ENCODE measurements at places on chromosomes 11 and 22.

GRCh38 chr11:19311308-19312030 is 70.7 kb upstream of the E2F8 start:
- DNase-seq, result peak; percentile 12

DNA sequence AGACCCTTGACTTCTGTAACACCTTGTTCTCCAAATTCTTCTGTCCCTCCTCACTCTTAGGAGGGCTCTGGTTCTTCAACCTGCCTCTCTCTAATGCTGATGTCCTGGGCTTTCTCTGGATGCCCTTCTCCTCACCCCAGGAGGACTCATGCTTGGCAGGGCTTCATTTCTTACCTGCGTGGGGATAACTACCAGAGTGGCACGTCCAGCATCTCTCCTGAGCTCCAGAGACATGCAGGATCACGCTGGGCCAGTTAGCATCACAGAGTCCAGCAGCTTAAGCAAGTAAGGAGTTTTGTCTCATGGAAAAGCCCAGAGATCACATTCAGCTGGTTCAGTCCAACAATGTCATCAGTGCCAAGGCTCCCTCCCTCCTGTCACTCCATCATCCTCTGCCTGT is 36.4 kb downstream of the RTL6 start:
- DNase-seq, result no peak

DNA sequence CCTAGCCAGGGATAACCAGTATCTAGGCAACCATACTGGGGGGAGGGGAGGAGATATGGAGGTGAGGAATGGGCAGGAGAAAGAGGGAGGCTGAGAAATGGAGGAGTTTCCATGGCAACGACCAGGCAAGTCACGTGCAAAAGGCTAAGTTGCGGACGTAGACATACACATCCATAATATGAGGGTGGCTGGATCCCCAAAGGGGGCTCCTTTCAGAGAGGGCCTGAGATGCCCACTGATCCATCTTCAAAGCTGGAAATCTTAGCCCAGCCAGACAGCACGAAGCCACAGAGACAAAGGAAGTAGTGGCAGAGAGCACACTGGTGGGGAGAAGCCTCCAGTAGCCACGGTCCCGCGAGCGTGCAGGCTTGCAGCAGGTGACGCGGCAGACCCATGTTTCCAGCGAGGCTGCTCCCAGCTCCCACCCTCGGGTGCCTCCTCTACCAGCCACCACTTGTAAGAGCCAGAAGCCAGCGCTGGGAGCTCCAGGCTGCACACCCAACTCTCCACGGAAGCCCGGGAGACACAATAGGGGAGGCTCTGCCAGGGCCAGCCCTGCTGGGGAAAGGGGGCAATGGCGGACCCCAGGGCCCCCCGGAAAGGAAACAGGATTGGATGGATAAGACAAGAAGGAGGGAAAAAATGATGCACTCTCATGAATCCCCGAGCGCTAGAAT is 938 bp downstream of the FXYD6 start:
- no peak for DNase-seq

GRCh38 chr22:27669798-27670599 is 131.6 kb downstream of the MN1 start:
- no peak for DNase-seq

DNA sequence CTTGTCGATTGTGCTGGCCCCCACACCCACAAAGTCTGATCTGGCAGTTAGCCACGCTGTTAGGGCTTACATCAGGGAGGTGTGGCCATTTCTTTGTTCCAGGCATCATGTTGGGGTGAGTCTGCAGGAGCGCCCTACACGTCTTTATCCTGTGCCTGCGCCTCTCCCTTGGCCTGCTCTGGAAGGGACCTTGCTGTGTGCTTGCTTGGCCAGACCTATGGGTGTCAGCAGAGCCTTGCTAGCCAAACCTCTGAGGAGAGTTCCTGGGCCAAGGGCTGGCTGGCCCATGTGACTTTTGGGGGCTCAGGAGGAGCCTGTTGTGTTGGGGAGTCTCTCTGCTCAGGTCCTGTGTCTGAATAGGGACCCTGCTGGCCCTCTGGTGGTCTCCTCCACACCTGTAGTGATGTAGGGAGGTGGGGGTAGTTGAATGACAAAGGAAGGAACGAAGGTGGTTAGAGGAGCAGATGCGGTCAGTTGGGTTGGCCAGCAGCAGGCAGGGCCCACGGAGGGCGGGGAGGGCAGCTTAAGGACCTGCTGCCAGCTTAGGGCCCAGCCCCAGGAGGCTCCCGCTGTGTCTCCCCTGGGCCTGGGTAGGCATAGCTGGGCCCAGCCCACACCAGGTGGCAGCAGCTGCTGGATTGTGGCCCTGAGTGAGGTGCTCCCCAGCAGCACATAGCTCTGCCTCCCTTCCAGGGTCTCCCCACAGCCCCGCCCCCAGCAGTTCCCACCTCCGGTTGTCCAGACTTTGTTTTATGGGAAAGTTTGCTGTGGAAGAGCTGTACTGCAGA is 7.9 kb downstream of the PPIL2 start:
- no peak for DNase-seq

GRCh38 chr11:68872216-68873003 is 30.7 kb upstream of the CPT1A start:
- DNase-seq, result no peak

- no peak for DNase-seq
Observed at GRCh38 chr22:32996702-32997101, 61.5 kb downstream of the SYN3 start.

- no peak for DNase-seq
Observed at GRCh38 chr11:107017433-107018218, 650 bp downstream of the GUCY1A2 start.

DNA sequence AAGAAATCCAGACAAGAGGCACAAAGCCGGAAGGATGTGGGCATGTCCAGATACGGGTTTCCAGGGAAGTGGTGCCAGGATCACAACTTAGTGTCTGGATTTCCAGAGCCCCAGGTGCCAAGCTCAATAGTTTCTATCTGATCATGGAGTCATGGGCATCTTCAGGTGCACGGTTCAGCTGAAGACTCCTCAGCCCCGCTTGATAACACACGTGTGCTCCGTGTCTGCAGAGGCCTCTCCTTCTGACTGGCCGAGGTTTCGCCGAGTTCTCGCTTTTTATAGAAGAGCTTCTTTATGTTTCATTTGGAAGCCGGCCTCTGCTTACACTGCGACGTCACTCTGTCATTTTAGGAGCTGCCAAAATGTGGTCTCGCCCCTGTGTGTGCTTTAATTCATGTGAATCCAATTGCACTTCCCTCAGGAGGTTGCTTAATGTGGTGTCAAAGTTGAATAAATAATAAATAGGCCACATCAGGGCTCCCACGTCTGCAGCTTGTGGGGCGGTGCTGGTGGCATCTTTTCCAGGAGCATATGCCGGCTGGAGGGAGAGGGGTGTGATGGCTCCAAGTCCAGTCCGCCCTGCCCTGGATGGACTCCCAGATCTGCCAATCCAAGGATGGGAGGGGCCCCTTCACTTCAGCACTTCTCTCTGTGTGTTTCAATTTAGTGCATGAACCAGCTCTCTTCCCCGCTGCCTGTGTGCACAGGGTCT is 1410.8 kb downstream of the TBC1D22A start:
- no peak for DNase-seq

DNA sequence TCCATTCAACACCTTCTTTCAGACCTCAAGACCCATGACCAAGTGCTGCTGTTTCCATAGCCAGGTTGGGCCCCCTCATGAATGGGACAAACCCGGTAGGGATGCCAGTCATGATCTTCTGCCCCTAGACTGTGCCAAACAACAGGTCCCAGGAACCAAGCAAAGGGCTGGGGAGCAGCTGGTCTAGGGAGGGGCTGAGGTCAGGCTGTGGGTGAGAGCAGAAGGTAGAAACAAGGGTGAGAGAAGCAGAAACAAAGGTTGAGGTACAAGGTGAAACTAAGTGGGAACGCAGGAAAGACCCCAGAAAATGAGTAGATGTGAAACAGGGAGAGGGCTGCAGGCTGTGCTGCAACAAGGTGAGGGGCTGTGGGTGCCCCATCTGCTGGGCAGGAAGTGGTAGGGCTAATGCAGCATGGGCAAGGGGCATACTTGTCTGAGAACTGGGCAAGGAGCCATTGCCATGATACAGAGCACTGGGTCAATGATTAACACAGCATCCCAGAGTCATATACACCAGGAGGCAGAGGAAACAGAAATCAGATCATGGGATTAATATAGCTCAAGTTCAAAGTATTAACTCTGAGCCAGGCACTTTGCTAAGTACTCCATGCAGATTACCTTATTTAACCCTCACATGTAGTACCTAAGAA is 45.9 kb downstream of the SLC1A2 start:
- DNase-seq, result no peak

- DNase-seq, result no peak
Observed at GRCh38 chr11:32561835-32562234, 21.8 kb upstream of the EIF3M start.

DNA sequence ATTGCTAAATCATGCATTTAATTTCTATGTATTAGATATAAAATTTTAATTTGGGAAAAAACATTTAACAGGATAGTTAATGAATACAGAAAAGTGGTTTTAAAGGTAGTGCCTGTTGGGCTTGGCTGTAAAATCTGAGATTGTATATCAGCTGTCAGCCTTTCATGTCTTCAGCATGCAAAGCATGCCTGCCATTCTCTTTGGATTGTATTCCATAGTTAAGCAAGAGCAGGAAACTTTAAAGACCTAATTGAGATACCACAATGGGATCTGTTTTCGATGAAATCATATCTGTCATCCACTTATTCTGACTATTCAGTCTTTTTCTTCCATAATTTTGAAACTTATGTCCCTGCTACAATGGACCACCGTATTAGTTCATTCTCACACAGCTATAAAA is 451.0 kb upstream of the DDI1 start:
- DNase-seq, result no peak

DNA sequence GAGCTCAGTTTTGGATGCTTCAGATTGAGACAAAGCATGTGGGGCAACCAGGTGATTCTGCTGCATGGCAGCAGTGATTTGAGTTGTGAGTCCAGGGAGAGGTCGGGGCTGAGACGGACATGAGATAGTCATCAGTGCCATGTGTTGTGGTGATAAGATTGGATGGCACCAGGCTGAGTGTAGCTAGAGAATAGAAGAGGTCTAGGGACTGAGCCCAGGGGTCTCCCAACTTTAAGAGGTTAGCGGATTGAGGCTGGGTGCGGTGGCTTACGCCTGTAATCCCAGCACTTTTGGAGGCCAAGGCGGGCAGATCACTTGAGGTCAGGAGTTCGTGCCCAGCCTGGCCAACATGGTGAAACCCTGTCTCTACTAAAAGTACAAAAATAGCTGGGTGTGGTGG is 6.3 kb upstream of the CTSD start:
- DNase-seq, result no peak

GRCh38 chr11:61967924-61968757 is 707 bp upstream of the FTH1 start:
- DNase-seq, result no peak

DNA sequence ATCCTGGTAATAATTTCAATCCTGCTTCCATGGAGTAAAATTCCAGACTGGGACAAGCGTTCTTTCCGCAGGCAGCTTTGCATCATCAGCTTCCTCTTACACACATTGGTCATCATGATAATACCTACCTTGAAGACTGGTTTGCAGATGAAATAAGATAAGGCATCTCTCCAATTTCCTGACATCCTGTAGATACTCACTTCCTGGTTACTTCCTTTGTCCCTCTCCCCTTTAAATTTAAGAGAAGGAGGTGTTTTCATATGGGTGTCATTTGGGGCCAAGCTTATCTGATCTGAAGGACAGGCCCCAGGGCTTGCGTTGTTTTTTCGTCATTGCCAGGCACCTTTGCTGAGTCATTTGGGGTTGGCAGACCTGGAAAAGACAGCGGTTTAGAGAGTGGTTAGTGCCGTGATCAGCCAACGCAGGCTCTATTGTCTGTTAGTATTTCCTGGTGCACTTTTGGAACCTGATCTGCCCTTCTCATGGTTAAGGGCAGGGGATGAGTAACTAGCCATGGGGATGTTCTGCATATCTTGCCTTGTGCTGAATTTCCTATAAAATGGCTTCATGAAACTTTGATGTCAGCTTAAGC is 24.1 kb downstream of the GRAMD1B start:
- peak; percentile 78 for DNase-seq

DNA sequence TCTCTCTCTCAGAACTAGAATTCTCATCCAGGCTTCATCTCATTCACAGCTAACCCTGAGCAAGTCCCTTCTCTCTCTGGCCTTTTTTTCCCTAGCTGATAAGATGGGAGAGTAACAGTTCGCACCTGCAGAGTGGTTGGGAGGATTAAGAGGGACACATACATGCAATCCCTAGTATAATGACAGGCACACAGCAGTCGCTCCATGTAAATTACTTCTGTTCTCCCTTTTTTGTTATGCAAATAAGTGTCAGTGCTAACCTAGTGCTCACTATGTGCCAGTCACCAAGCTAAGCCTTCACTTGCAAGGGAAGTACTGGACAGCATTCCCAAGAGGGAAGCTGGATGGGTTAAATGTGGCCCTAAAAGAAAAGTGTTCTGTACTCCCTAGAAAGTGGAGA is 63.4 kb downstream of the TENM4 start:
- no peak for DNase-seq

DNA sequence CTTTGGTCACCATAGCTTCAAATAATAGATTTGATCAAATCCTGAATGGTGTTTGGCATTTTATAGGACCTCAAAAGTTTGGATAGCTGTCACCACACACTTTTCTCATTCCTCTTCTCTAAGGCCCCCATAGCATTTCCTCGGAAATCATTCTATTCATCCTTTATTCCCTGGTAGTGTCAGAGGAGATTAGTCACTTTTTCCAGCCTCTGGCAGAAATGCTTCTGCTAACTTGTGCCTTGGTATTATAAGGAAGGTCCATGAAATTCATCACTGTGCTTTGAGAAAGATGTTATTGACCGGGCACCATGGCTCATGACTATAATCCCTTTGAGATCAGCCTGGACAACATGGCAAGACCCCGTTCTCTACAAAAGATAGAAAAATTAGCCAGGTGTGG is 19.7 kb upstream of the NUP160 start:
- DNase-seq, result no peak

DNA sequence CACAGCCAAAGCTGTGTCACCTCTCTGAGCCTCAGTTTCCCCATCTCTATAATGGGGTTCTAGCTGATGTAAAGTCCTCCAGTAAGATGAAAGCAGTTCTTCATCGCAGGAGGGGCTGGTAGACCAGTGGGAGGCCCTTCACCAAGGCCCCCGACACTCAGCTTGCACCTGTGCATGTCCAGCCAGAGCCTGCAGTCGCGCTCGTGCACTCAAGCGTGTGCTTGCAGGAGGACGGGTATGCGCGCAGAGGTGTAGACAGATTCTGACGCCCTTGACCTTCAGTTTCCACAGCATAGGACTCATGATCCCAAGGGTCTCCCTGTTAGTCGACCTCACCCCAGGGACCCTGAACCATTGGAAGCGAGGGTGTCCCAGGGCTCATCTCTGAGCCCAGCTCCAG is 633.7 kb downstream of the TBC1D22A start:
- no peak for DNase-seq

DNA sequence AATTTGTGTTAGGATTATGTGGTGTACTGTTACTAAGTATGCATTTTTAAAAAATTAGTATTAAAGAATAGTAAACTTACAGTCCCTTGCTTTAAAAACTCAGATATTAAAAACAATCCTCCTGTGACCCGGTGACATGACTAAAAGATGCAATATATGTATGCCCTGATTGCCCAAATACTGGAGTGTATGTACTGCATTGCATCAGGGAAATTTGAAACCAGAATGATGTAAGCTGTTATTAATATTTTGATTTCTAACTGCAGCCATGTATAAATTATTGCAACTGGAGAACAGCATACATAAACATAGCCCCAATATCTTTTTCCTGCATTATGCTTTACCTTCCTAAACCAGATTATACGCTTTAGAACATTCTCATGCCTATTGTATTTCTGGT is 3.7 kb upstream of the HSPA8 start:
- no peak for DNase-seq

- no peak for DNase-seq
Observed at GRCh38 chr11:111637885-111638284, 35.6 kb downstream of the SIK2 start.

- no peak for DNase-seq
Observed at GRCh38 chr11:65307298-65308229, 7.1 kb upstream of the CDC42EP2 start.

Data from stimulated activated CD4-positive, alpha-beta T cell treated with anti-CD3 and anti-CD28 coated beads, Interleukin-12 subunit alpha, Interleukin-12 subunit beta, amount 100 ng/mL, for 48 hours (primary cell).